NCI-H2081 (cell line): ENCODE measurements at places on chromosomes 6 and 20.

GRCh38 chr20:43975096-43975768 is 60.6 kb downstream of the TOX2 start:
- no peak for DNase-seq

GRCh38 chr6:85472744-85473143 is 22.9 kb downstream of the NT5E start:
- no peak for DNase-seq

GRCh38 chr6:73372516-73372915 is 2.8 kb upstream of the OOEP start:
- no peak for DNase-seq

- DNase-seq = no peak
Measured at GRCh38 chr6:142885182-142885867, 59.7 kb downstream of the HIVEP2 start.

DNA sequence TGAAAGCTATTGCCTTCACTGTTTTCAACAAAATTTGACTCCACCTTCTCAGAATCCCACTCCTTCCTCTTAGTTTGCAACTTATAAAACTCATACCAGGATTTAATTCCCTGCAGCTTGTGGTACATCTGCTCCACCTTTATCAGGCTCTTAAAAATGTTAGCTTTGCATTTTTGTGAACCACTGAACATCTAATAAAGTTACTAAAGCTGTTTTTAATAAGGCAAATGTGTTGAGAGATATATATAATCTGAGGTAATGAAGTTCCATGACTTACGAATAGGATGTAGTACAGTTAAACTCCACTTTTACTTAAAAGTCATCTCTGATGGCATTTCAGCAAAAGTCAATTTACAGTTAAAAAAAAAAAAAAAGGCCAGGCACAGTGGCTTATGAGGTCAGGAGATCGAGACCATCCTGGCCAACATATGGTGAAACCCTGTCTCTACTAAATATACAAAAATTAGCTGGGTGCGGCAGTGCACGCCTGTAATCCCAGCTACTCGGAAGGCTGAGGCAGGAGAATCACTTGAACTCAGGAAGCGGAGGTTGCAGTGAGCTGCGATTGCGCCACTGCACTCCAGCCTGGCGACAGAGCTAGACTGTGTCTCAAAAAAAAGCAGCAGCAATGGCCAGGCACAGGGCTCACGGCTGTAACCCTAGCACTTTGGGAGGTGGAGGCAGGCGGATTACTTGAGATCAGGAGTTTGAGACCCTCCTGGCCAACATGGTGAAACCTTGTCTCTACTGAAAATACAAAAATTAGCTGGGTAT is 106.2 kb downstream of the KIF13A start:
- DNase-seq = no peak

- DNase-seq = no peak
Measured at GRCh38 chr20:14210146-14210545, 127.3 kb downstream of the FLRT3 start.

- no peak for DNase-seq
Measured at GRCh38 chr20:50607850-50608749, 83.2 kb downstream of the RIPOR3 start.

DNA sequence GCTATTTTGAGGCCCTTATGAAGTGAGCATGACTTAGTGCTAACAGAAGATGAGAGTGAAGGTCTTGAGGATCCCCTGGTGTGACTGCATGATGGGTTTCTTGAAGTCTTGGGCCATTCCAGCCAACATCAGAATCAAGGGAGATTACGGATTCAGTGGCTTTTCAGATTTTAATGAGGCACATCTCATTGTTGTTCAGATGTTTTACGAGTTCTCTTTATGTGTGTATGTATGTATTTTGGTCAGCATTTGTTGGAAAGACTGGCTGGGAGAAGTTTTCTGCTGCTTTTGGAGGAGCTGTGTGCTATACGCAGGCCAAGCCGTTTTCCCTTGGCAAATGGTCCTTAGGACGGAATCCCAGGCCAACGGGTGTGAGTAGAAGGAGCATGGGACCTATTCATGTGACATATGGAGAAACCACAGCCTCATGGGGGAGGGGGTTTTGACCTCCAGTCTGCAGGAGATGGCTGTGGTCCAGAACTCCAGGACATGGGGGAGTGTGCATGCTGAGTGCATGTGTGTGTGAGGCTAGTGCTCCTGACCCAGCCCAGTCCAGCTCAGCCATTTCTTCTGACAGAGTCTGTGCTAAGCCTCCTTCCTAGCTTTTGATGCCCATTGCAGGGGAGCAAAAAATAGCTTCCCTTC is 35.3 kb downstream of the CHMP4B start:
- DNase-seq = no peak

GRCh38 chr20:8661229-8661952 is 407.5 kb upstream of the PLCB4 start:
- DNase-seq = no peak
